ENCODE measurements at places on chromosomes 6 and 20. TPM values are rescaled to one million over a fixed set of nuclear protein-coding genes. Genes with fewer than 3 reads are reported as not detected.

MYLK4 gene
- total RNA-seq = 0.66 TPM

C20orf141 gene
- total RNA-seq = not detected

DNA sequence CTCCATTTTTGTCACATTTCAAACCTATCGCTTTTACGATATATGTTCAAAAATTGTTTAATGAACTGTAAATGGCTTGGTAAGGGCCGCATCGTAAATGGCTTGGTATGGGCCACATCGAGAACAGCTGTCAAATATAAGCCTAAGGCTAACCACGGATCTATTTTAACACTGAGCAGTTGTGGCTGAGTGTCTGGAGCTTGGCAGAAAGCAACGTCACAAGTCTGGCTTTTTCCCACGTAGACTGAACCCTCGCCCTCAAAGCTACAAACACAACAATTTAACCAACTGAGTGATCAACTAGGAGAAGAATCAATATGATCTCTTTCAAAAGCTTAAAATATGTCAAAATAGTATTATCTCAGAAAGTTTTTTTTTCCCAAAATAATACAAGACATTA lies 71.4 kb upstream of the PRSS16 start:
- DNase-seq = no peak

GRCh38 chr6:129312880-129313279 lies 397.1 kb downstream of the ARHGAP18 start:
- no peak for DNase-seq

- DNase-seq = no peak
Measured at GRCh38 chr6:33590531-33591198, 10.6 kb upstream of the BAK1 start.

Data from pulmonary artery endothelial cell (primary cell).